Activated naive CD8-positive, alpha-beta T cell treated with anti-CD3 and anti-CD28 coated beads, Interleukin-2, amount 10 ng/mL, durations not matched to agents 7 days and 5 days (primary cell): ENCODE measurements at places on chromosomes 2 and 18. TPM values are rescaled to one million over a fixed set of nuclear protein-coding genes. Genes with fewer than 3 reads are reported as not detected.

The PPM1G gene
- 90.1 TPM for total RNA-seq

GRCh38 chr2:64440843-64441242, 13.1 kb upstream of the LGALSL start:
- DNase-seq = no peak

- DNase-seq = no peak
These were observed at the start of gene VIL1 for GRCh38 chr2:218418717-218419458. Gene VIL1 (plus strand): TSS chr2:218419123. CDS start chr2:218423779, 4,656 bp downstream.

- DNase-seq = no peak
These were observed 33.3 kb downstream of the NIF3L1 start for GRCh38 chr2:200922439-200922838.

DNA sequence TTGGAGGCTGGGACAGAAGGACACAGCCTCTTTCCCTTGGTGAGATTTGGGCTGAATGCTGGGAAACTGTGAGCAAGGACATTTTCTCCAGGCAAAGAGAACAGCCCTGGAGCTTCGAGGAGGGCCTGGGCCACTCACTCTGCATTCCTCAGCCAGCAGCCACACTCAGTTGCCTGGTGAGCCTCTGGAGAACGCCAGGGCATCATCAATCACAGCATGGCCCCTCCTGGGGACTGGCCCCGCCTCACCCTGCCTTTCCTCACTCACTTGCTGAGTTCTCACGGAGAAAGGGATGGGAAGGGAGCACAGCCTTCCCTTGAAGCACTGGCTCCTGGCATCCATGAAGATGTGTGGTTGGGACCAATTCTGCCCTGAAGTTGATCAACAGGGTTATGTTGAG, 55.0 kb downstream of the APOB start:
- DNase-seq = no peak

GRCh38 chr2:73334620-73335019, 41.3 kb upstream of the EGR4 start:
- no peak for DNase-seq

The PLCD4 gene
- 0.54 TPM for total RNA-seq
